ENCODE measurements at places on chromosomes 6 and 20.

DNA sequence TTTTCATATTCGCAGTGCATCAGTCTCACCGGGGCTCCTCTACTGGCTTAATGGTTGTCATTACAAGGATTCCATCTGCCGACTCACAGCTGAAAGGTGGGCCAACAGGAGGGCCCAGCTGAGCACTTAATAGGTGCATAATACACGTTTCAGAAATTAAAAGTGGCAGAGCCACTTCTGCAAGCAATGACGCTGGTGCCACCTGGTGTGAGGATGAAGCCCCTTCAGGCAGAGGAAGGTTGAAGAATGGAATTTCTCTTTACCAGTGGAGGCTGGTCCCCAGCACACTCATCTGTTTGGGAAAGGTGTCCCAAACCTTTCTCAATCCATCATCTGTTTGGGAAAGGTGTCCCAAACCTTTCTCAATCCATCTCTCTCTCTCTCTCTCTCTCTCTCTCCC is 8.2 kb upstream of the STMND1 start:
- DNase-seq = no peak

DNA sequence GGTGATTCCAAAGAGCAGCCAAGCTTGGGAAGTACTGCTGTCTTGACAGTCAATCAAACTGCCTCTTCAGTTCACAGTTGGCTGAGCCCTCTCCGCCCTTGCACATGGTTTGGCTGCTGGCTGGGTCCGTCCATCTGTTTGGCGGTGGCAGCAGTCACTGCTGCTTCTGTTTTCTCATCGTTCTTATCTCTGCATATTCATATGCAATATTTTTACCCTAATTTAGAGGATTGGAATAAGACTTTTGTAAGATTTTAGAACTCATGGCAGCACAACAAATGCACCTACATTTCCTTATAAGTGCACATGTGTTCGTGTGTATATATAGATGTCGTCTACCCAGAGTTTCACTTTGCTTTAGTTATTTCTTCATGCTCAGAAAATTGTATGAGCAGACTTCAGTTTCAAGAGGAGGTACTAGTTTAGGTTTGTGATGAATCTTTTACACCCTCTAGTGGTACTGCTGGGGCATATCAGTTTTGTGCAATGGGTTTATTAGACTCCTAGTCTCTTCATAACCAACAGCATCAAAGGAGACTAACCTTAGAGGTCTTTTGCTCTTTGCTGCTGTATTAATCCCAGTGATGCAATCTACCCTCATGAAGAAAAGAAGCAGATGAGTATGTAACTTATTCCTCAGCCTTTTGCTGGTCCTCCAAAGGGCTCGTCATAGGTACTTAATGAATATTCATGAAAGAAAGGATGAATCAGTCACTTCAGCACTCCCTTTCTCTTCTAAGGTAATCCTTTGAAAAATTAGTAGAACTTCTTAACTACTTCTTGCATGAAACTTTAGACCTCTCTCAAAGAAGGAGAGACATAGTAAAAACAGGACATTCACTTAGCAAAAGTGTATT is 44.3 kb downstream of the KHDC1L start:
- DNase-seq = peak; percentile 64

DNA sequence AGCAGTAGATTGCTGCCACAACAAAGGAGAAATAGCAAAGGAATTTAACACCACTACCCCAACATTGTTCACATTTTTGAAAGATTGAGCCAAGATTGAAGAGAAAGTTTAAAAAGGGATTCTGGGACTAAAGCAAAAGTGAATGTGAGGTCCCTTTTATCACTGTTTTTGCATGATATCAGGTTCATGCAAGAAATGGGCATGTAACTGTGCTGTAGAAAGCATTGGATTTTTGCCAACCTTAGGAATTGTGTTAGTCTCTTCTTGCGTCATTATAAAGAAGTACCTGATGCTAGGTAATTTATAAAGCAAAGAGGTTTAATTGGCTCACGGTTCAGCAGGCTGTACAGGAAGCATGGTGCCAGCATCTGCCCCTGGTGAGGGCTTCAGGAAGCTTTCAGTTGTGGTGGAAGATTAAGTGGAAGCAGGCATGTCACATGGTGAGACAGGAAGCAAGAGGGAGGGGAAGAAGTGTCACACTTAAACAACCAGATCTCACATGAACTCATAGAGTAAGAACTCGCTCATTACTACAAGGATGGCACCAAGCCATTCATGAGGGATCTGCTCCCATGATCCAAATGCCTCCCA is 4.6 kb upstream of the GJB7 start:
- no peak for DNase-seq

GRCh38 chr6:21733311-21733710 is 139.8 kb downstream of the SOX4 start:
- no peak for DNase-seq

DNA sequence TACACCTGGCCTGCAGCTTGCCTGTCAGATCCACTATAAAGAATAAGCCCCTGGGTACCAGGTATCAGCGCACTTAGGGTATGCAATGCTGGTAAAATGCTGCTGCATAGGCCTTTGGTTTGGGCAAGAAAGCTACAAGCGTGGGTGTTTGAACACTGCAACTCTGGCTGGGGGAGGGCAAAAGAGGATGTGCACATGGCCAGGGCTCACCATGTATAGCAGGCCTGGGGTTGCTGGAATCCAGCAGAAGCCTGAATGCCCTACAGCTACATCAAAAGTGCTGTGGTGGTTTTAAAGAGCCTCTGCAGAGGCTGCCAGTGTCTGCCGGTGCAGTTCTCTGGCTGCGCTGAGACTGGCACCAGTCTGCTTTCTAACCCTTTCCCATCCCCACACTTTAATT is 51.7 kb downstream of the UQCC1 start:
- DNase-seq = no peak

- no peak for DNase-seq
These were observed 52.6 kb upstream of the CCDC167 start for GRCh38 chr6:37552267-37552666.
